Activated CD8-positive, alpha-beta T cell treated with anti-CD3 and anti-CD28 coated beads, Interleukin-2, amount 10 ng/mL, durations not matched to agents 7 days and 5 days (primary cell): ENCODE measurements at places on chromosomes 6 and 20. TPM values are rescaled to one million over a fixed set of nuclear protein-coding genes. Genes with fewer than 3 reads are reported as not detected.

NKX2-2 gene
- not detected for total RNA-seq

HSPA1L gene
- 3.1 TPM for total RNA-seq

SLC17A2 gene
- total RNA-seq: not detected

SLC17A1 gene
- total RNA-seq: not detected

SLC12A5 gene
- total RNA-seq: 1.3 TPM

EBF4 gene
- not detected for total RNA-seq

GJA10 gene
- total RNA-seq: not detected

MED23 gene
- total RNA-seq: 27.8 TPM

XKR7 gene
- total RNA-seq: not detected

ZKSCAN3 gene
- 5.0 TPM for total RNA-seq

NR2E1 gene
- total RNA-seq: not detected

CST4 gene
- not detected for total RNA-seq

RSPH4A gene
- total RNA-seq: 0.18 TPM

NRSN1 gene
- total RNA-seq: not detected

AIF1 gene
- 177 TPM for total RNA-seq

RSPH9 gene
- total RNA-seq: not detected

LST1 gene
- 125 TPM for total RNA-seq

GRIK2 gene
- total RNA-seq: not detected

SYCP2 gene
- 6.6 TPM for total RNA-seq

TSPO2 gene
- not detected for total RNA-seq

ARMH2 gene
- total RNA-seq: 0.97 TPM

PRSS16 gene
- 0.81 TPM for total RNA-seq

ABT1 gene
- total RNA-seq: 25.0 TPM

KCNK5 gene
- 12.0 TPM for total RNA-seq

TMEM244 gene
- not detected for total RNA-seq

CHRNA4 gene
- total RNA-seq: not detected

SYNDIG1 gene
- not detected for total RNA-seq

MYH7B gene
- 0.13 TPM for total RNA-seq

GPR31 gene
- not detected for total RNA-seq

ADGRB3 gene
- not detected for total RNA-seq

MYB gene
- total RNA-seq: 7.5 TPM

RIN2 gene
- not detected for total RNA-seq
